Hypothalamus (tissue), 51 donors: ENCODE measurements at places on chromosomes 6 and 20.

DNA sequence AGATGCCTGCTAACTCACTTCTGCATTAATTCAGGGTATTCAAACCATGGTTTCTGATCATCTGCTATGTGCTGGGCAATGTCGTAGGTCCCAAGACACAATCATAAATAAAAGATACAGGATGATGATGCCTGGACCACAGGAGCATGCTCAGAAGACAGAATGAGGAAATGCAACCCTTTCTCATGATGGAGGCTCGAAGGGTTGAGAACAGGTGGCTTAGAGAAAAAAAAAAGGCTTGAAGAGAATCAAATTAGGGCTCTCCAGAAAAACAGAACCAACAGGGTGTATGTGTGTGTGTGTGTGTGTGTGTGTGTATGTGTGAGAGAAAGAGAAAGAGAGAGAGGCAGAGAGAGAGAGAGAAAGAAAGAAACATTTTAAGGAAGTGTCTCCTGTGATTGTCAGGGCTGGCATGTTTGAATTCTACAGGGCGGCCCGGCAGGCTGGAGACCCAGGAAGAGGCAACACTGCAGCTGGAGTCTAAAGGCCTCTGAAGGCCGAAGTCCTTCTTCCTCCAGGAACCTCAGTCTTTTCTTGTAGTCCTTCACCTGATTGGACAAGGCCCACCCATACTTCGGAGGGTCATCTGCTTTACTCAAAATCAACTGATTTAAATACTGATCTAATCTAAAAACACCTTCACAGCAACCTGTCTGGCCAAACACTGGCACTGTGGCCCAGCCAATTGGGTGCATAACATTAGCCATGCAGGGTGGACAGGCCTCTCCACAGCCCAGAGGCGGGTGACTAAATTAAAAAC, 143.8 kb downstream of the ERMARD start:
- DNase-seq = no peak

- no peak for DNase-seq
Measured at GRCh38 chr6:14965424-14966075, 280.3 kb upstream of the JARID2 start.

- no peak for DNase-seq
Measured at GRCh38 chr6:17389274-17389847, 4.0 kb upstream of the CAP2 start.

- no peak for DNase-seq
Measured at GRCh38 chr6:69138148-69138547, 503.1 kb downstream of the ADGRB3 start.

GRCh38 chr6:99490608-99491007, 24.6 kb downstream of the USP45 start:
- no peak for DNase-seq

DNA sequence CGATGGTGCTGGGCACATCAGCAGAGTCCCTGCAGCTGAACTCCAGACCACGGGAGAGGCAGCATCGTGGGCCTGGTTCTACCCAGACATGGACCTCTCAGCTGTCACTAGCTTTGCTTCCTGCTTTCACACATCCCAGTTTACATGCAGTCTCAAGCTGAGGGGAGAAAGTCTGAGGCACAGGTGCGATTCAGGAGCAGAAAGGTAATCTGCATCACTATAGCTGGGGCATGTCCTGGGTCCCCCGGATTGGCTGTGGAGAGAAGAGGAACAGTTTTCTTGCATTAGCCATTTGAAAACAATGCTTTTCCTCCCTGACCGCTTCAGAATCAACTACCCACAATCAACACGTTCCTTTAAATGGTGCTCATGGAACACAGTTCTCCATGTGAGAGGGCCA, 59.9 kb downstream of the PLAGL1 start:
- no peak for DNase-seq

- no peak for DNase-seq
Measured at GRCh38 chr6:63805808-63806572, 170.4 kb downstream of the PHF3 start.

- DNase-seq = no peak
Measured at GRCh38 chr6:73898599-73898998, 202.6 kb downstream of the CD109 start.
